ENCODE measurements at places on chromosomes 16 and 17. TPM values are rescaled to one million over a fixed set of nuclear protein-coding genes. Genes with fewer than 3 reads are reported as not detected.

- DNase-seq, result peak; percentile 43
These were observed 85.7 kb downstream of the TAOK1 start for GRCh38 chr17:29475891-29476290.

DNA sequence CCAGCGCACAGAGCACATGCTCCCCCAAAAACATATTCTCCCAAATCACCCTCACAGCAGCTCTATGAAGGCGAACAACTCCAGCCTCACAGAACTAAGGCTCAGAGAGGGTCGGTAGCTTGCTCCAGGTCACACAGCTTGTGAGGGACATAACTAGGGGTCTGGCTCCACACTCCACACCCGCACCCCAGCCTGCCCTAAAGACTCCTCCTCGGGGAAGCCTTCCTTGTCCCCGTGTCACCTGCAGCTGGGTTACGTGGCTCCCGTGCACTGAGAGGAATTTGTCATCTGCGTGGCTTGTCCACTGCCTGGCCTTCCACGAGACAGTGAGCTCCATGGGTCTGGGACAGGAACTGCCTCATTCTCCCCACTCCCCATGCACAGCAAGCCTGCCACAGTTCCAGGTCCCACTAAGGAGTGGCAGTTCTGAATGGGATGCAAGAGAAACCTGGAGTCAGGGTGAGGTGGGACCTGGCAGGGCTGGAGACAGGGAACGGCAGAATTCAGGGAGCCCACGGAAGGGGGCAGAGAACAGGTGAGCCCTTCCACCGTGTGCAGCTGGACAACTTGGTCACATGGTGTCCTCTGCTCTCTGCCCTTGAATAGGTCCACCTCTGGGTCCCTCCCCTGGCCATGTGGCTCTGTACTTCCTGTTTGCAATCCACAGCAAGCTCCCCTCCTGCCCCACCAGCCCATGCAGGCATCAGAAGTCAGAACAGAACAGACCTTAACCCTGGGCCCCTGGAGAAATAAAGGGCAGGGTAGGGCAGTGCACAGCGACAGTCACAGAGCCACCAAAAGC, 27.4 kb downstream of the TNFRSF13B start:
- DNase-seq, result no peak

DNA sequence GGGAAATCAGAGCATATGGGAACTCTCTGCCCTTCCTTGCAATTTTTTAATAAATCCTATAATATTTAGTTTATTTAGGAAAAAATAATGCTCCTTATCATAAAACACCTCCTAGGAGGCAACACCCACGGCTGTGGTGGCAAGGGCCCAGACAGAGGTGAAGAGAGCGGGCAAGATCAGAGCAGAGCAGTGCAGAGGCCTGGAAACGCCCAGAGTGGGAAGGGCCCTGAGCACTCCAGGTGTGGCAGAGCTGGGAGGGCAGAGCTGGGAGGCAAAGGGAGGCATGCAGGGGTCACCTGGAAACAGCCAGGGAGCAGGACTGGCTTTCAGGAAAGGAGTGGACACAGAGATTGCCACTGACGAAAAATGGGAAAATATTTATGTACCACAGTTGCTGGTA, 17.3 kb downstream of the FBXO31 start:
- DNase-seq, result no peak

DNA sequence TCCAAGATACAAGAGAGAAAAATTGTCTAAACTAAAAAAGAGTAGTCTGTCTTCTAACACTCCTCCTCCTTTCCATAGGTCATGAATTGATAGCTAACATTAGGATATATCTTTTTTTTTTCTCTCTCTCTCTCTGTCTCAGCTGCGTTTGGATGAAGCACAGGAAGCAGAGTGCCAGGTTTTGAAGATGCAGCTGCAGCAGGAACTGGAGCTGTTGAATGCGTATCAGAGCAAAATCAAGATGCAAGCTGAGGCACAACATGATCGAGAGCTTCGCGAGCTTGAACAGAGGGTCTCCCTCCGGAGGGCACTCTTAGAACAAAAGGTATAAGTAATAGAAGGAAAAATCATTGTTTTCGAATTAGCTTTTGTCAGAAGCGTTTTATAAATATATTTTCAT, 32.9 kb downstream of the ABHD15 start:
- DNase-seq, result no peak

GRCh38 chr17:76243826-76244679, 3.8 kb upstream of the RNF157 start:
- no peak for DNase-seq

Gene KRTAP9-2
- not detected for total RNA-seq

Gene ZNF469
- total RNA-seq, result 9.7 TPM

Gene DHRS13
- total RNA-seq, result 3.5 TPM
